ENCODE measurements at places on chromosomes 1 and 21.
A peak's percentile ranks its signal among the peaks of the same experiment; 100 is the strongest.

- DNase-seq, result no peak
Observed at GRCh38 chr1:93758842-93759515, 77.3 kb upstream of the BCAR3 start.

- DNase-seq, result no peak
Observed at GRCh38 chr1:30505853-30506252, 217.5 kb downstream of the MATN1 start.

- no peak for DNase-seq
Observed at GRCh38 chr1:14015917-14016316, 315.9 kb downstream of the PRDM2 start.

GRCh38 chr1:220681220-220681880 is 8.8 kb upstream of the C1orf115 start:
- no peak for DNase-seq

DNA sequence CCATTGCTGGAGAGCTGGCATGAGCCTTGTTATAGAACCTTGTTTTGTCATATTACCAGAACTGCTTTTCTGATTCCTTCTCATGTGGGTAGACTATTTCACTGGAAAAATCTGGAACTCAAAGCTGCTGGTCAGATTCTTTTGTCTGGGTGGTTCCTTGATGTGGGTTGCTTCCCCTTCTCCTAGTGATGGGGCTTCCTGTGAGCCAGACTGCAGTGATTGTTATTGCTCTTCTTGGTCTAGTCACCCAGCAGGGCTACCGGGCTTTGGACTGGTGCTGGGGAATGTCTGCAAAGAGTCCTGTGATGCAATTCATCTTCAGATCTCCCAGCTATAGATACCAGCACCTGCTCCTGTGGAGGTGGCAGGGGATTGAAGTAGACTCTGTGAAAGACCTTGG is 59.4 kb downstream of the GPR137B start:
- no peak for DNase-seq

- no peak for DNase-seq
Observed at GRCh38 chr1:186864296-186864695, 35.5 kb downstream of the PLA2G4A start.

DNA sequence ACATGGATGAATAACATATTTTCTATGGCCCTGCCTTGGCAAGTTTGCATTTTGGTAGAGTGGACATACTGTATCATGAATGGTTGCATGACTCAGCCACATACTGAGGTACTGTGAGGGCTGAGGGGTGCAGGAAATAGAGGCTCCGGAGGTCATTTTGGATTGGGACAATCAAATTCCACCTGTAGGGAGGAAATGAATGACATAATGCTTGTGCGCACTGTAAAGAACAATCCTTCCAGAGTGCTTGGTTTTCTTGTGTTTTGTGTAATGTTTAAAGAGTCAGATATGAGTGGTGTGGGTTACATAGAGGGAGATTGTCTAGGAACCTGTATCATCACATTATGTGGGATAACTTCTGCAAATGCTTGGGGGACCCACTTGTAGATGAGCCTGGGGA is 329.9 kb upstream of the PROX1 start:
- DNase-seq, result no peak

GRCh38 chr1:86887479-86888162 is 26.3 kb downstream of the SELENOF start:
- DNase-seq, result no peak

DNA sequence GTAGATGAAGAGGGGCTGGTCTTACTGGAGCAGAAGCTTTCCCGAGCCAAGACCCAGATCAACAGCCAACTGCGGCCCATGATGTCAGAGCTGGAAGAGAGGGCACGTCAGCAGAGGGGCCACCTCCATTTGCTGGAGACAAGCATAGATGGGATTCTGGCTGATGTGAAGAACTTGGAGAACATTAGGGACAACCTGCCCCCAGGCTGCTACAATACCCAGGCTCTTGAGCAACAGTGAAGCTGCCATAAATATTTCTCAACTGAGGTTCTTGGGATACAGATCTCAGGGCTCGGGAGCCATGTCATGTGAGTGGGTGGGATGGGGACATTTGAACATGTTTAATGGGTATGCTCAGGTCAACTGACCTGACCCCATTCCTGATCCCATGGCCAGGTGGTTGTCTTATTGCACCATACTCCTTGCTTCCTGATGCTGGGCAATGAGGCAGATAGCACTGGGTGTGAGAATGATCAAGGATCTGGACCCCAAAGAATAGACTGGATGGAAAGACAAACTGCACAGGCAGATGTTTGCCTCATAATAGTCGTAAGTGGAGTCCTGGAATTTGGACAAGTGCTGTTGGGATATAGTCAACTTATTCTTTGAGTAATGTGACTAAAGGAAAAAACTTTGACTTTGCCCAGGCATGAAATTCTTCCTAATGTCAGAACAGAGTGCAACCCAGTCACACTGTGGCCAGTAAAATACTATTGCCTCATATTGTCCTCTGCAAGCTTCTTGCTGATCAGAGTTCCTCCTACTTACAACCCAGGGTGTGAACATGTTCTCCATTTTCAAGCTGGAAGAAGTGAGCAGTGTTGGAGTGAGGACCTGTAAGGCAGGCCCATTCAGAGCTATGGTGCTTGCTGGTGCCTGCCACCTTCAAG is 57.3 kb downstream of the LAMC2 start:
- DNase-seq, result no peak

- peak; percentile 97 for DNase-seq
Observed at GRCh38 chr1:156489166-156489934, 11.2 kb downstream of the MEF2D start.

- DNase-seq, result no peak
Observed at GRCh38 chr1:21511579-21512522, 2.6 kb downstream of the ALPL start.

DNA sequence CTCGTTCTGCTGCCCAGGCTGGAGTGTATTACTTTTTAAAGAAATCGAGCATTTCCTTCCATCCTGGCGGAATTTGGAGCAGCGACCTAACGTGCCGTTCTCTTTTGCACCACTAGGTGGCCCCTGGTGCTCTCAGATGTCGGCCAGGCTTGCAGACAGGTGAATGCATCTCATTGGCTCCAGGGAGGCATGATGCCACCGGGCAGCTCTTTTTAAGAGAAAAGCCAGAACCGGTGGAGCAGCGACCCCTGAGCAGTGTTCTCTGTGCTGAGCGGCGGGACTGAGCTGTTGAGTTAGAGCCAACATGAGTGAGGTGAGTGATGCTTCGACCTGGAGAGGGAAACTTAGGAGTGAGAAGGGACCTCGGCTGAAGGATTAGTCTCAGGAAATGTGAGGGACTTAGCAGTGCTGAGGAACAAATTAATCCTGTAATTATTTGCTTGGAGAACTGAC is at the start of gene PCP4:
TSS of gene PCP4 (plus strand) at position 241 of the 453 bp plus-strand sequence. CDS start at position 305, 64 bp downstream.
- DNase-seq, result peak; percentile 92

GRCh38 chr1:10594595-10595223 is 120.0 kb downstream of the PEX14 start:
- no peak for DNase-seq

DNA sequence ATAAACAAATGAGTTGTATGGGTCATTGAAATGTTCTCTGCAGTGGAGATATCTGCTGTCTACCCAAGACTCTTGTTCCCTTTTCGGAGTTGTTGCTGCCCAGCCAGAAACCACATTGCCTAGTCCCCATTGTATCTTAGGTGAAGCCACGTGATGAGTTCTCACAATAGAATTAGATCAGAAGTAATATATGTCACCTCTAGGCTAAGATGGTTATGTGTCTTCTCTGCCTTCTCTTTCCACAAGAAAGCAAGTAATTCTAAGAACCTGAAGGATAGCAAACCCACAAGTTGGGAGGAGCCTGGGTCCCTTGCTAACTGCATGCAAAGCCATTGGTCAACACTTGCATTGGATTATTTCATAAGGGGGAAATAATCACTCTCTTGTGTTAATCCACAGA is 76.6 kb downstream of the ADCY10 start:
- DNase-seq, result no peak

GRCh38 chr1:203149188-203149840 is 21.8 kb downstream of the ADORA1 start:
- no peak for DNase-seq

- no peak for DNase-seq
Observed at GRCh38 chr1:208985231-208985630, 598.3 kb upstream of the CAMK1G start.

- peak; percentile 48 for DNase-seq
Observed at GRCh38 chr1:211830055-211830327, 572 bp downstream of the LPGAT1 start.

DNA sequence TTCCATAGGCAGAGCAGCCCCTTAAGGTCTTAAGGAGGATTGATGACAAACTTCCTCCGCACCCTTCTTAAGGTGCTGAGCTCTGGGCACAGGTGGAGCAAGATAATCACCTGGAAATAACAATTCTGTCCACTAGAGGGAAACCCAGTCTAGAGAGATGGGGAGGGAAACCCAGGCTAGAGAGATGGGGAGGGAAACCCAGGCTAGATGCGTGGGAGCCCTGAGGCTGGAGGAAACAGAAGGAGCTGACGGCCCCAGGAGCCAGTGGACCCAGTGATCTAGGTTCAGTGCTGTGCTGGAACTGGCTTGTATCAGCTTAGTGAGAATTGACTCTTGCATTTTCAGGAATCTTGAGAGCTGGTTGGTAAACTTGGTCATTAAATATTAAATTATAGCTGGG is 17.8 kb upstream of the MYCL start:
- DNase-seq, result peak; percentile 73

- no peak for DNase-seq
Observed at GRCh38 chr1:233598891-233599541, 14.9 kb upstream of the KCNK1 start.

DNA sequence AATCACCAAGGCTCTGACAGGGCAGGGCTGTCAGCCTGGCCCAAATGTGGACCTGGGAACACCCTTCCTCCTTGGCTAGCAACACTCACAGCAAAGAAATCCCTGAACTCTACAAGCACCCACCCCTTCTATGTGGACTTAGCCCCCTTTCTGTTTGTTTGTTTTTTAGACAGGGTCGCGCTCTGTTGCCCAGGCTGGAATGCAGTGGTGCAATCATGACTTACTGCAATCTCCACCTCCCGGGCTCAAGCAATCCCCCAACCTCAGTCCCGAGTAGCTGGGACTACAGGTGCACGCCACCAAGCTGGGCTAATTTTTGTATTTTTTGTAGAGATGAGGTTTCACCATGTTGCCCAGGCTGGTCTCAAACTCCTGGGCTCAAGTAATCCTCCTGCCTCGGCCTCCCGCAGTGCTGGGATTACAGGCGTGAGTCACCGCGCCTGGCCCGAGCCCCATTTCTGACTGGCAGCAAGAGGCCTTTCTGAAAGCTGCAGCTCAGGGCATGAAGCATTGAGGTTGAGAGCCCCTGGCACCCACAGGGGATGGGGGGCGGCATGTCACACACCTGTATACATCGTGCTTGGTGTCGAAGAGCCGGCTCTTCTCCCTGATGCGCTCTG is 16.2 kb downstream of the RIPK4 start:
- no peak for DNase-seq

- no peak for DNase-seq
Observed at GRCh38 chr1:60753036-60753900, 329.1 kb upstream of the NFIA start.

DNA sequence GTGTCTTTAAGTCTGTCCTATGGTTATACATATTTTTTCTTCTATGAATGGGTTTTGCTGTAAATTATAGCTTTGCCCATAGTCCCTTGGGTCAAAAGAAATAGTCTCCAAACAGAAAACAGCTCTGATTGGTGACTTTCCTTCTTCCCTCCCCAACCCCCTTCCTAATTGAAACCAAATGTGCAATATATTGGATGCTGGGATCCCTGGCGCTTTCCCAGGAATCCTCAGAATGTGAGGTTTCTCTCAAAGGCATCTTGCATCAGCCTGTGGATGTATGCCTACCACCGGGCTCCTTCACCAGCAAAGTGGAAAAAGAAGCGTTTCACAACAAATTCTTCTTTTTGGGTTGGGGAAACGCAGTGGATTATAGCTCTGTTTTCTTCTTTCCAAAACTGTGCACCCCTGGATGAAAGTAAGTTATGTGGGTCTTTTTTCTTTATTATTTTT is at the start of gene DDR2:
TSS of gene DDR2 (plus strand) at position 248 of the 450 bp plus-strand sequence. CDS start 86,600 bp downstream, outside the sequence.
- no peak for DNase-seq

DNA sequence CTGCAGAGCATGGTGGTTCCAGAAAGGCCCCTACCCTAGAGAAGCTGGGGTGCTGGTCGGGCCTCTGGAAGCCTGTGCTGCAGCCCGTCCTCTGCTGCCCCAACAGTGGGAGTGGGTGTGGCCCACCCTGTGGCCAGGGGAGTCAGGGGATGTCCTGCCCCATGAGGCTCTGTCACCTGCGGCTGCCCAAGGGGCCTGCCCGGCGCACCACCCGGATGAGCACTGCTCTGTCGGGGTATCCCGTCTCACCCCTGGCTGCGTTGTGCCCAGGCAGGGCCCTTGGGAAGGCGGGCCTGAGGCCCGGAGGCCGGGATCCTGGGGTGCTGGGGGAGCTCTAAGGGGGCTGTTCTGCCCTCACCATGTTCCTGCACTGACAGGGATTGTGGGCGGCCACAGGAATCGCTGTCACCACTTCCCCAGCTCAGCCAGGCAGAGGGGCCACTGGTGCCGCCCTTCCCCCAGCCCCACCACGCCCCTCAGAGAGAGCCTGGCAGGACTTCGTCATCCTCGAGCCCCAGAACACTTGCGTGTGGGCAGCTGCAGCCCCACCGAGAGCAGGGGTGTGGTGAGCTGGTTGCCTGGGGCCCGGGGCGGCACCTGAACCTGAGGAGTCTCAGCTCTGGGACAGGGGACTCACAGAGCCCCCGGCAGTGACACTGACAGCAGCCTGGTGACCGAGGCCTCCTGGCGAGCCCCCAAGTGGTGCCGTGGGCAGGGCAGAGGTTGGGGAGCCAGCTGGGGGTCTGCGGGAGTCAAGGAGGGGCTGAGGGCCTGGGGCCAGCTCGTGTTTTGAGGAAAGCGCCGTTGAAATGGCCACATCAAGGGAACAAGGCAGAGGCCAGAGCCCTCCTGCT is 20.2 kb downstream of the PANK4 start:
- DNase-seq, result no peak

DNA sequence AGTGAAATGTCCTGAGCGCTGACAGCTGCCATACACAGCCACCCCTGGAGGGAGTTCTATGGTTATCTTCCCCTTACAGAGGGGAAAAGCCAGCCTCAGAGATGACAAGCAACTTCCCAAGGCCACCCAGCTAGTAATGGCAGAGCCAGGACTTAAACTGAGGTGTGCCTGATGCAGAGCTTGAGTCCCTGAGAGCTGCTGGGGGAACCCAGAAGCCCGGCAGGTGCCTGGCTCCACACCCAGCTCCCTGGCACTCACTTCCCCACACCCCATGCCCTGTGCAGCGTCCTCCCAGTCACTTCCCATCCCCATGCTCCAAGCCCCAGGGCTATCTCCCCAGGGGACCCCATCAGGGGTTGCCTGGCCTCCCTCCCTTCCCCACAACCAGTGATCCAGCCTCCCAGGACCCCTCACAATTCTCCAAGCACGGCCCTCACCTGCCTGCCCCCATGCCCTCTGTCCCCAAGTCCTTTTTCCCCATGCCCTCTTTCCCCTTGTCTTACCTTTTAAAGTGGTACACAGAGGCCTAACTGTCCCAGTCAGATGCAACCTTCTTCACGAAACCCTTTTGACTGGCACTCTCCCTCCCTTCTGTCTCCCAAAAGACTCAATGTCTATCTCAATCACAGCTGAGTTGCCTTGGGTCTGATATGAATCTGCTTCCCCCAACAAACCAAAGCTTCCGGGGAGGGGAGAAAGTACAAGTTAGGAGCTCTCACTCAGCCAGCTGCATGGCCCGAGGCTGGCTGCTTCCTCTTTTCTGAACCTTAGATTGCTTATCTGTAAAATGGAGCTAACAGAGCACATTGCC is 39.8 kb upstream of the LRP8 start:
- DNase-seq, result no peak
